Upper lobe of right lung (tissue), 1 donor: ENCODE measurements at places on chromosomes 7 and 10. TPM values are rescaled to one million over a fixed set of nuclear protein-coding genes. Genes with fewer than 3 reads are reported as not detected.

GRCh38 chr7:98202367-98203195, 8.7 kb upstream of the BHLHA15 start:
- no peak overlapping the region for H3K4me3 ChIP-seq
- peak; percentile 56 for DNase-seq
- H3K4me1 ChIP-seq: no peaks in the 10 kb centered on the region
- no peaks in the 10 kb centered on the region for H3K27me3 ChIP-seq
- H3K36me3 ChIP-seq: peaks cover 34% of the 10 kb centered on the region

- no peaks in the 10 kb centered on the region for H3K27me3 ChIP-seq
- no peak for DNase-seq
- H3K4me1 ChIP-seq: no peaks in the 10 kb centered on the region
- H3K36me3 ChIP-seq: peaks cover 7% of the 10 kb centered on the region
Measured at GRCh38 chr10:71361581-71361980, 35.1 kb upstream of the CDH23 start.

DNA sequence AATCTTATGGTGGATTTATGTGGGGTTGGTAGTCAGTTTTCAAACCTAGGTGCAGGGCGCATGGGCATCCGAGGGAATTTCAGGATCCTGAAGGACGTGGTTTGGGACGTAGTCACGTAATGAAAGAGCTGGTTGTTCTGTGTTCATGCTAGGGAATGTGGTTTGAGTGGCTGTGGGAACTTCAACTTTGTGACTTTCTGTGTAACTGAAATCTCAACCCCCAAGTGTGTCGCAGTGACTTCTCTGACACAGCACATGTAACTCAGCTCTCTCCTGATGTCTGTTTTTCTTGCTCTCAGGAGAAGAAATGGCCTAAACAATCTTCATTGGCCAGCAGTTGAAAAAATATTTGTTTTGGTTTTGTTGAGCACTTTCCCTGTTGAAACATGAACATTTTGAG, 199.0 kb downstream of the PTEN start:
- H3K4me1 ChIP-seq: peaks cover 45% of the 10 kb centered on the region
- H3K4me3 ChIP-seq: no peak overlapping the region
- no peaks in the 10 kb centered on the region for H3K27me3 ChIP-seq
- DNase-seq: no peak

DNA sequence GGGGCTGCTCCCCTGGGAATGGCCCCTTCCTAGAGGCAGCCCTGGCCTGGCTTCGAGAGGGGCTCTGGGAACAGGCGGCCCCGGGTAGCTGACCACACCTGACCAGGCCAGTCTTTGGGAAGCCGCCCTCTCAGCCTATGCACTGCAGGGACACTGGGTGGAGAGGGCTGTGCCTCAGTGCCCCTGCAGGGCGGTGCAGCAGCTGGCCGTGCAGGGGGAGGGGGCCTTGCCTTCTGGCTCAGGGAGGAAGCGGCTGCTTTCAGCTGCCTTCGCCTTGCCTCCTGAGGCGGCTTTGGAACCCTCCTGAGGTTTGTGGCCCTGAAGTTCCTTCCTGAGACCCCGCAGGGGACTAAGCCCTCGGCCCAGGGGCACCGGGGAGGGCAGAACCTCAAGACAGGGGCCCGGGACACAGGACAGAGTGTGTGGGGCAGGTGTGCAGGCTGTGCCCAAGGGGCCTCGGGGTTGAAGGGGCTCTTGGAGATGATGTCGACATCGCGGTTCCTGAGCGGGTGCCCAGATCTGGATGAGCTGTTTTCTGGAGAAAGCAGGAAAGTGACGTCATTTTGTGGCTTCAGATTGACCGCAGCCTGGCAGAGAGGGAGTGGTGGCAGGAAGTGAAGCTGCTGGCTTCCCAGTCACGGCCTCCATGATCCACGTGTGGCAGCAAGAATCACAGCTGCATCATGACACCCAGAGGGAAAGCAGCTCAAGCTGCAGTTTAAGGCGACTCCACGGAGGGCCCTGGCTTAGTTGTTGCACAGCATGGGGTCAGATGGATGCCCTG, 17.7 kb downstream of the ADAM8 start:
- no peak overlapping the region for H3K4me3 ChIP-seq
- no peaks in the 10 kb centered on the region for H3K36me3 ChIP-seq
- H3K27ac ChIP-seq: peak overlapping the region; percentile 86
- H3K27me3 ChIP-seq: no peaks in the 10 kb centered on the region
- H3K4me1 ChIP-seq: peaks cover 49% of the 10 kb centered on the region
- DNase-seq: peak; percentile 92

DNA sequence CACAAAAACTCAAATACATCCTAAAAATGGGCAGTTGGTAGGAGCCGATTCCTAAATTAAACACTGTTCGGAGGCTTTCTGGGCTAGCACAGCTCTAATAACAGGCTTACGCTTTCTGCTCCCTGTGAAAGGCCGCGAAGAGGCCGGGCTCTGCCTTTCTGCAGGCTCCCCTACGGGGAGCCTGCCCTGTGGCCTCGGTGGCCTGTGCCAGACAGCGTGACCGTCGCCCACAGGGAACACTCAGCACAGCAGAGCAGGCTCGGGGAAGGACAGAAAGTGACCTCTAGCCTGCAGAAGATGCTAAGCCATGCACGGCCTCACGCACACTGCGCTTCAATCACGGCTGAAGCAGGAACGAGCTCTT, 64.2 kb downstream of the DIP2C start:
- peaks cover 6% of the 10 kb centered on the region for H3K4me1 ChIP-seq
- no peak overlapping the region for H3K4me3 ChIP-seq

DNA sequence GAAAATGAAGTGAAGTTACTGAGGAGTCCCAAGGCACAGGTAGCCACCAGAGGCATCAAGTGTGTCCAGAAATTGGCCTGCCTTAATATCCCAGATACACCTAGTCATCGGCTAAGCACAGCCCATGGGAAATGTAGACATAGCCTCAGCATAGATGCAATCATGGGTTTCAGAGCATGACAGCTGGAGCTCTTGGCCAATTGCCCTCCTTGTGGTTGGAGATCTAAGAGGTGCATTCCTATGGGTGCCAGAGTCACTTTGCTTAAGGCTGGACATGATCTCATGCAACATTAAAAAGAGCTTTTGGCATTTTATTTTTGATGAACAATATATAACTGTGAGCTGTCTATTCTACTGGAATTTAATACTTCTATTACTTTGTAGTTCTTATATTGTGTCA, 758.0 kb upstream of the LRRTM3 start:
- no peaks in the 10 kb centered on the region for H3K4me1 ChIP-seq
- no peaks in the 10 kb centered on the region for H3K27me3 ChIP-seq
- H3K27ac ChIP-seq: no peak overlapping the region
- no peak overlapping the region for H3K4me3 ChIP-seq
- H3K36me3 ChIP-seq: no peaks in the 10 kb centered on the region
- no peak for DNase-seq

DNA sequence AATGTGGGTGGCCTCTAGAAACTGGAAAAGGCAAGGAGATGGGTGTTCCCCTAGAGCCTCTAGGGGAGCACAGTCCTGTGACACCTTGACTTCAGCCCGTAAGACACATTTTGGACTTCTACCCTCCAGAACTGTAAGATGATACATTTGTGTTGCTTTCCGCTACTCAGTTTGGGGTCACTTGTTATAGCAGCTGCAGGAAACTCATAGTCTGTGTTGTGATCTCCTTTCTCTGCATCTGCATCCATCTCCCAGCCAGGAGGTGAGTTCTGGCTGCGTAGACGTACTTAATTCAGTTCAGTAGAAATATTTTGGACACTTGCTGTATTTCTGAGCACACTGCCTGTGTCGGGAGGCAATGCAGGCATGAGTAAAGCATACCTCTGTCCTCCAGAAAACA, 29.3 kb upstream of the DMBT1 start:
- H3K4me1 ChIP-seq: peaks cover 1% of the 10 kb centered on the region
- no peak overlapping the region for H3K4me3 ChIP-seq
- no peak for DNase-seq

DNA sequence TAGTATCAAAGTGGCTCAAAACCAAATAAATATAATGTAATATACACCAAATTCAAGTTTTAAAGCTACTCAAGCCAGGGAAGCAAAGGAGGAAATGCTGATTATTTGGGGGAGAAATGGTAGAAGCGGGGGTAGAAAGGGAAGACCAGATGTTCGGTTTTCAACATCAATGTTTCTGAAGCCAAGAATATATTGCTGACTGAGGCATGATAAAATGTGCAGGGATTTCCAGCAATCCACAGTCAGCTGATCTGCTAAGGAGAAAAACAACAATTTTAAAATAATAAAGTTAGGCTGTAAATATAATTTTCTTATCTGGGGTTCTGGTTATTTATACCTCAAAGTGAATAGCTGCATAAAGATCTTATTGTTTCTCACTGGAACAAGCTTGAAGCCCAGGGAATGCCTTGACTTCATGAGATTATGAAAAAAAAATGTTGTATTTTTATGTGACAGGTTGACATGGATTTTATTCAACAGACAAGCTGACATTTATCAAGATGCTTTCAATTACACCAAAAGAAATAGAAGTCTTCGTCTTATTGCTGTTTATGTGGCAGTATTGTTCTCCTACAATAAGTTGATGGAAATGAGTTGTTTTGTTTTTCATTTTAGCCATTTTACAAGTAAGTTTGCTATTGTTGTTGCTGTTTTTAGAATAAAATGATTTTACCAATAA, 28.6 kb upstream of the BMPER start:
- H3K4me3 ChIP-seq: no peak overlapping the region
- no peaks in the 10 kb centered on the region for H3K27me3 ChIP-seq
- no peaks in the 10 kb centered on the region for H3K4me1 ChIP-seq
- no peak for DNase-seq
- H3K36me3 ChIP-seq: no peaks in the 10 kb centered on the region
- no peak overlapping the region for H3K27ac ChIP-seq

- DNase-seq: no peak
- no peaks in the 10 kb centered on the region for H3K4me1 ChIP-seq
- no peak overlapping the region for H3K4me3 ChIP-seq
- no peaks in the 10 kb centered on the region for H3K36me3 ChIP-seq
- no peaks in the 10 kb centered on the region for H3K27me3 ChIP-seq
Measured at GRCh38 chr10:106919871-106920282, 244.6 kb downstream of the SORCS1 start.

- no peaks in the 10 kb centered on the region for H3K4me1 ChIP-seq
- H3K36me3 ChIP-seq: no peaks in the 10 kb centered on the region
- no peak overlapping the region for H3K4me3 ChIP-seq
- no peaks in the 10 kb centered on the region for H3K27me3 ChIP-seq
- H3K27ac ChIP-seq: no peak overlapping the region
- no peak for DNase-seq
Measured at GRCh38 chr7:68224041-68224741, 1227.6 kb downstream of the TYW1 start.

- no peaks in the 10 kb centered on the region for H3K36me3 ChIP-seq
- DNase-seq: peak; percentile 72
- H3K4me1 ChIP-seq: peaks cover 14% of the 10 kb centered on the region
- peak overlapping the region; percentile 91 for H3K27ac ChIP-seq
- no peaks in the 10 kb centered on the region for H3K27me3 ChIP-seq
Measured at GRCh38 chr10:125162120-125162931, 2.0 kb upstream of the CTBP2 start.

GRCh38 chr10:33249659-33250345, 84.7 kb downstream of the NRP1 start:
- H3K27me3 ChIP-seq: no peaks in the 10 kb centered on the region
- H3K4me3 ChIP-seq: no peak overlapping the region
- peak overlapping the region; percentile 56 for H3K27ac ChIP-seq
- H3K36me3 ChIP-seq: peaks cover 64% of the 10 kb centered on the region
- no peak for DNase-seq

DNA sequence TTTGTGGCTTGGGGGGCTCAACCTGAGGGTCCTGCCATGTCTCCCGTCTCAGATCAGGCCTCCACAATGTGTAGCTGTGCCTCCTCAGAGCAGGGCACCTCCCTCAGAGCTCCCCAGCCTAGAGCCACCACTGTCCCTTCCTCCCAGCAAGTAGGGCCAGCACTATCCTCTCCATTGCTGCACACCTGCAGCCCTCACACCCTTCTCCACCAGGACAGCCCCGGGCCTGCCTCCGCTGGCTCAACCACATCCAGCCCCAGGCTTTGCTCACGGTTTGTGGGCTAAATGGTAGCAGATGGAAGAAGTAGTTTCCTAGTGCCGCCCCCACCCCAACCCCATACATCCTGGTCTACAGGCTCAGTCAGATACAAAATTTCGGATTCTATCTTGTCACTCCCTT, 10.1 kb downstream of the NFKB2 start:
- H3K27ac ChIP-seq: no peak overlapping the region
- H3K27me3 ChIP-seq: peaks cover 29% of the 10 kb centered on the region
- no peak overlapping the region for H3K4me3 ChIP-seq
- peaks cover 14% of the 10 kb centered on the region for H3K4me1 ChIP-seq
- peaks cover 14% of the 10 kb centered on the region for H3K36me3 ChIP-seq
- no peak for DNase-seq

- DNase-seq: no peak
- peak overlapping the region; percentile 30 for H3K4me3 ChIP-seq
- H3K36me3 ChIP-seq: peaks cover 48% of the 10 kb centered on the region
Measured at GRCh38 chr7:130961128-130961601, 227.2 kb upstream of the KLF14 start.

DNA sequence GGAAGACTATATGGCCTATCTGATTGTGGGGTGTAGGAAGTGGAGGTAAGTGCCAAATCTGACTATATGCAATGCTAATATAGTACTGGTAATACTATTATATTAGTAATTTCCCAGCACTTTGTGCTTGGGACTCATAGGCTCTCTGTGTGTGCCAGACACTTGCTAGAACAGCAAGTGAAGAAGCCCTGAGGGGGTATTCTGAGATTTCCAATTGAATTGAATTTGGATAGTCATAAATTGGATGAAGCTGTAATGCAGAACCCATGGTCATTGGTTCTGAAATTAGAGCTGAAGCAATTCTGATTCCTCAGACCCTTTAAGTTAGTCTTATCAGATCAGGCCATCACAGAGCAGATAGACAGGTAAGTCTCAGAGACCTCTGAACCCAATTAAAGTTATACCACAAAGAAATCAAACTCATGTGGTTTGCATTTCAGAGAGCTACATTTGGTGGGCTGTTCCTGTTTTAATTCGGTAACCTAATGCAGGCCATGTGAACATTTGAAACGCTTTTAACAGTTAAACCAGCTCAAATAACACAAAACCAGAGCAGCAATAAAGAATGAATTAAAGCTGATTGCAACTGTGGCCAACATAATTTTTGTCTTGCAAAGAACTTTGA, 179.5 kb downstream of the CREB5 start:
- no peak overlapping the region for H3K27ac ChIP-seq
- DNase-seq: no peak
- H3K4me3 ChIP-seq: no peak overlapping the region
- H3K4me1 ChIP-seq: no peaks in the 10 kb centered on the region

DNA sequence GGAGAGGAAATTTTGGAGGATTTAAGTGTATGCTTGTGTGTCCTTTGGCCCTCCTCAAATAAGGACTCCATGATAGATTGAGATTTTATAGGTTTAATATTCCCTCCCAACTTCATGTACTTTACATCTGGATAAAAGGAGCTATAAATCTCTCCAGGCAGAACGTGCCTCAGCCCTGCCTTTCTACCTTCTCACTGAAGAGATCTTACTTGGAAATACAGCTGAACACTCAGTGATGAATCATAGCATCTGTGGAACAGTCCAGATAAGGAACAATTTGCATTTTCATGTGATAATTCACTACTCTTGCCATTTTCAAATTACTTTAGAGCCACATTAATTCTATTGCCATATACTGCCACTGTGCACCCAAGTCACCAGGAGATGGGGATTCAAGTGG, 364.6 kb upstream of the PODXL start:
- H3K27ac ChIP-seq: no peak overlapping the region
- no peaks in the 10 kb centered on the region for H3K27me3 ChIP-seq
- no peaks in the 10 kb centered on the region for H3K36me3 ChIP-seq
- DNase-seq: no peak
- no peaks in the 10 kb centered on the region for H3K4me1 ChIP-seq
- H3K4me3 ChIP-seq: no peak overlapping the region

MPLKIP gene
- total RNA-seq: 29.7 TPM

PON1 gene
- 0.49 TPM for total RNA-seq

SLC18A3 gene
- not detected for total RNA-seq

GPER1 gene
- total RNA-seq: 11.1 TPM

OR9A2 gene
- not detected for total RNA-seq

TAS2R41 gene
- total RNA-seq: not detected

WNT8B gene
- total RNA-seq: not detected

TCERG1L gene
- total RNA-seq: not detected

HOXA6 gene
- total RNA-seq: 6.5 TPM

SRPK2 gene
- total RNA-seq: 48.5 TPM
